AG04449 (cell line): ENCODE measurements at places on chromosomes 1 and 21.

GRCh38 chr1:150493175-150493574 lies 6.0 kb downstream of the TARS2 start:
- DNase-seq: no peak

DNA sequence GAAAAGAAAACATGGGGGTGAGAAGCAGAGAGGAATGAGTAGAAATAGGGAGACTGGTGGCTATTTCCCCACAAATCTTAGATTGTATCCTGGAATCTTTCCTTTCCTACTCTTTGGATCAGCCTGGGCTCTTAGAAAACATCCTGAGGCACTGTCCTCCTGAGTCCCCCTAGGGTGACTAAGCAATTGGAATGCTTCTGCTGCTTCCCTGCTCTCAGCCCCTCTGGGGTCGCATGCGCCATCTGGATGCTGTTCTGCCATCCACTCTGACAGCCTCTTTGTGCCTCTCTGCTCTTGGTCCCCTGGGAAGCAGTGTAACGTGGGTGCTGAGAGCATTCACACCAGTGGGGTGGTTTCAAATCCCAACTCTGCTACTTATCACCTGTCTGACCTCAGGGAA lies 443.0 kb downstream of the SIPA1L2 start:
- no peak for DNase-seq

- no peak for DNase-seq
Measured at GRCh38 chr1:18139198-18139981, 31.8 kb downstream of the IGSF21 start.

DNA sequence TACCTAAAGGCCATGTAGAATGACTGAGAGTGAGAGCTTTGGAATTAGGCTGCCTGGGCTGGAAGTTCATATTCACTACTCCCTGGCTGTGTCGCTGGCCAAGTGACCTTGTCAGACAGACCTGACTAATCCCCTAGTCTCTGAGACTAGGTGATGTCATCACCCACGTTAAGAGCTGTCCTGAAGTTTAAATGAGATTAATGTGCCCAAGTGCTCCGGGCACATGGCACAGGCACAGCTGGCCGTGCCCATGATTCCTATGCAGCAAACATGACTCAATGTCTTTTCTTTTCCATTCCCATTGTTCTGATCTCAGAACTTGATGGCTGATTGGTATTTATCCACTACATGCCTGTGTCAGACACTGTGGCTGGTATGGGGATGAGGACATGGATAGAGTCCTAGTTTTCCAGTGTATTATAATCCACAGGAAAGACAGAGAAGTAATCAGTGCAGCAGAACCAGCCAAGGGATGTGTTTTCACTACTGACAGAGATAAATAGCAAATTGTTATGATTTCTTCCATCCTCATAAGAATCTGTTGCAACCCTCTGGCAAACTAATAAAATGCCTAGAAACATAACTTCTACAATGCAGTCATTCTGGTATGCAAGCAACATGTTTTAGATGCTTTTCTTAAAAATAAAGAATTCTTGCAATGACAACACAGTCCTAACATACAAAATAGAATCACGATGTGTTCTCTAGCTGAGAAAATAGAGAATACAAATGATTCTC lies 180.9 kb downstream of the PCP4 start:
- DNase-seq: no peak

DNA sequence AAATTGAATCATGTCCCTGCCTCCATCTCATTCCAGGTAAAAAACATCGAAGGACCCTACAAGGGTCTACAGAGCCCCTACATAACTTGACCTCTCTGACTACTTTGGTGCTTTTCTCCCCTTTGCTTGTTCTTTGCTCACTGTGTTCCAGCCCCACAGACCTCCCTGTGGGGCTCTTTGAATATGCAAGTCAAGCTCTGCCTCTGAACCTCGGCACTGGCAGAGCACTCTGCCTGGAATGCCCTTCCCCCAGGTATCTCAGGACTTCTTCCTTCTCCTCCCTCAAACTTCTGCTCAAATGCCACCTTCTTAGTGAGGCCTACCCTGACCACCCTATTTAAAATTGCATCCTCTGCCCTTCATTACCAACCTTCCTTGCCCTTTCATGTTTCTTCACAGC lies 87.8 kb upstream of the CD34 start:
- DNase-seq: no peak

- DNase-seq: no peak
Measured at GRCh38 chr1:160781914-160782689, 13.9 kb upstream of the LY9 start.

DNA sequence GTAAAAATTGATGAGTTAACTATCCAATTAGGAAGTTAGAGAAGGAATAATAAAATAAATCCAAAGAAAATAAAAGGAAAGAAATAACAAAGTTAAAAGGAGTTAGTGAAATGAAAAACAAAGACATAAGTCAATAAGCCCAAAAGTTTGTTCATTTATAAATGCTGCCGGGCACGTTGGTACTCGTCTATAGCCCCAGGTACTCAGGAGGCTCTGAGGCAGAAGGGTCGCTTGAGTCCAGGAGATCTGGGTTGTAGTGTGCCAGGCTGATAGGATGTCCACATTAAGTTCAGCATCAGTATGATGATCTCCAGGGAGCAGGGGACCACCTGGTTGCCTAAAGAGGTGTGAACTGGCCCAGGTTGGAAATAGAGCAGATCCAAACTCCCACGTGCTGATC lies 35.5 kb upstream of the VANGL1 start:
- DNase-seq: no peak

GRCh38 chr1:55288245-55288644 lies 73.1 kb upstream of the USP24 start:
- DNase-seq: no peak

DNA sequence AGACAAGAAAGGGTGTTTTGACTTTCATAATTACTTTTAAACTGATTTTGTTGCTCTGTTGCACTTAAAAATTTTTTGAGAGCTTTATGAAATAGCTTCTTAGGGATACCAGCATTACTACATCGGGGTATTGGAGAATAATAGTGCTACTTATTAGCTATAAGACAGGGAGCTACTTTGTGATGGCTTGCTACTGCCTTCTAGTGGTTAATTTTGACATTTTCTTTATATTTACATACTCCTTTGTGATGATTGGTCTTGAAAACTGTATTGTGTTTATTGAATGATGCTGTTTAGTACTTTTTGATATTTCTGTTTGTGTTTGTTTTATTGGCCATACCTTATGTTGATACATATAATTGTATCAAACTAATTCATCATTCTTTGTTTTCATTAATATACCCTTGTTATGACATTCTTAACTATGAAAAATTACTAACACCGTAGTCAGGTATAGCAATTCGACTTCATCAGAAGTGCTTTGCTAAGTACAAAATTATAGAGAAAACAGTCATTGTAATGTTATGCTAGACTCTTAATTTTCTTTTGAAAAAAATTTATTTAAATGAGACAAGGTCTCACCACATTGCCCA lies 85.5 kb downstream of the CLIC4 start:
- DNase-seq: no peak

- peak; percentile 65 for DNase-seq
Measured at GRCh38 chr1:16076031-16076864, 2.8 kb upstream of the FAM131C start.

- no peak for DNase-seq
Measured at GRCh38 chr1:112808861-112809684, 93.9 kb upstream of the PPM1J start.

- no peak for DNase-seq
Measured at GRCh38 chr1:5896706-5897660, 95.2 kb downstream of the NPHP4 start.

DNA sequence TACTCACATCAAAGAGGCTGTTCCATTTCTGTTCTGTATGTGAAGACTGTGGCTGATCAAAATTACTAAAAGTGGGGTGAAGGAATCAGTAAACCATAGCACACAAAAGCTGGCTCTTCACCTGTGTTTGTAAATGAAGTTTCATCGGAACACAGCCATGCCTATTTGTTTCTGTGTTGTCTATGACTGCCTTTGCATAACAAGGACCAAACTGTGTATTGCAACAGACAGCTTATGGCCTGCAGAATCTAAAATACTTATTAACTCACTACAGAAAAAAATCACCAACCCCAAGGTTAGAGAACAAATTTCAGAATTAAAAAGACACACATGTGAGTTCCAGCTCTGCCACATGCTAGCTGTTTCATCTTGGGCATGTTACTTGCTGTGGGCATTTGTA lies 163.9 kb downstream of the LYPLAL1 start:
- DNase-seq: no peak

DNA sequence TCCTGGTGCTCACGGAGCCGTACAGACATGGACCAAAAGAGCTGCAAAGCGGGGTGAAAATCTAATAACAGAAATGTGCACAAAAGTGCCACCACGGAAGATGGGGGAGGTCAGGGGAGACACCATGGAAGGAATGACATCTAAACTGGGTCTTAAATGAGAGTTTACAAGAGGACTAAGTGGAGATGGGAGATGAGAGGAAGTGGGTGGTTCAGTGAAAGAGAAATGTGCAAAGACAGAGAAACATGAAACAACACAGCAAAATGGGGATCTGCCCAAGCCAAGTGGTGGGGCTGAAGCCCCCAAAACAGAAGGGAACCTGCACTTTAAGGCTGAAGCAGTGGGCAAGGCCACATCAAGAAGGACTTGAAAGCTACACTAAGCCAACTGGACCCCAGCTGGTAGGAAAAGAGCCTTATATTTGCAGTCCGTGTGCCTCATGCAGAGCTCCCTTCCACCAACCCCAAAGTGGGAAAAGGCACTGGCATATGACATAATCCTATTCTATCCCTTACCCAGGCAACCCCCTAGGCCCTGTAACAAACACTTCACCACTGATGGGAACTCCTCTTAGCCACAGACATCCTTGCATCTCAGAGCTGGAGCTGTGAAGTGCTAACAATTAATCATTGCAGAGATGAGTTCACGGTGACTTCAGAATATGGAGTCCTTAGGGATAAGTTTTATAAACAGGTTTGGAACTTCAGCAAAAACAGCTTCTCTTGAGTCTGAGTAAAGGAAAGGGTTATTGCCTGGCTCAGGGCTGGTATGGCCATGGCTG lies 198.6 kb upstream of the EDN2 start:
- DNase-seq: no peak

DNA sequence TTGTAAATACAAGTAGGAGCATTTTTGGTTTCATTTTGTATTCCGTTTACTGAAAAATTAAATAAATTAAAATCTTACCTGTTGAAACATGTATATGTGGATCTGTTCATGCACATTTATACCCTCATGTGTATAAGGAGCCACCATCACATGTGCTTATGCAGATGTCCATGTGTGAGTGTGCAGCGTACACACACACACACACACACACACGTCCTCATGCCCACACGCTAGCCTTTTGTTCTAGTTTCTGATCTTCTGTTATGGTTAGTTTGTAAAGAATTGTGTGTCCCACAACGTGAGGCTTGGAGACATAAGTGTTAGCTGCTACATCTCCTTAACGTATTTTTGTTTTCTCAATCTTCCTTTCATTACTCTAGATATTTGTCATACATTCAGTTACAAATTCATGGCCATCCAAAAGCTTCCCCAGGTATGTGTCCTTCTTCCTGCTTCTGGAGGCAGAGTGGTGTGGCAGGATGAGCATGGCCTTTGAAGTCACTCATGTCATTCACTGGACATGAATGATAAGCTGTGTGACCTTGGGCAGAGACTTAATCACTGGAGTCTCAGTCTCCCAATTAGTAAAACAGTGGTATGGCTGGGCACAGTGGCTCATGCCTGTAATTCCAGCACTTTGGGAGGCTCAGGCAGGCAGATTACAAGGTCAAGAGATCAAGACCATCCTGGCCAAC lies 54.6 kb downstream of the TENT5C start:
- DNase-seq: no peak

GRCh38 chr1:163168053-163168452 lies 34.7 kb downstream of the RGS5 start:
- peak; percentile 96 for DNase-seq

DNA sequence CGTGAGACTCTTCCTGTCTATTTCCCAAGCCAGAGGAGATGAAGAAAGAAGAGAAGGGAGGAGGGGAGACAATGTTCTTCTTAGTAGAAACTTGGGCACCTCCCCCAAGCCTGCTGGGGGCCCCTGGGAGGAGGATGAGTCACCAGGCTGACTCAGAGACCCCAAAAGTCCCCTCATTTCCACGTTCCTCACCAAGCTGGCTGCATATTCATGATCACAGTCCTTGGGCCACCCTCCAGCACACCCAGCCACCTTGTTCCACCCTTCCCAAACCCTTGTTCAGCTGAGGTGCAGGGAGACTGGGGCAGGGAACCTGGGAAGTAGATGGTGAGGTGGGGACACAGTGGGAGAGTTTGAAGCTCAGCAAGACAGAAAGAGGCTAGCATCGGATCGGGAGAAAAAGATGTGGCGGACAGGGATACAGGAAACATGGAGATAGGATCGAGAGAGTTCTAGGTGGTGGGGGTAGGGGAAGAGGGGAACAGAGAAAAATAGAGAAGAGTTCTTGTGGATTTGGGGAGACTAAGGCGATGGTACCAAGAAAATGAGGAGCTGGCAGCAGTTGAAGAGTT lies 712 bp downstream of the RAB13 start:
- peak; percentile 23 for DNase-seq

GRCh38 chr1:206949208-206949607 lies 2.9 kb upstream of the PIGR start:
- DNase-seq: no peak

DNA sequence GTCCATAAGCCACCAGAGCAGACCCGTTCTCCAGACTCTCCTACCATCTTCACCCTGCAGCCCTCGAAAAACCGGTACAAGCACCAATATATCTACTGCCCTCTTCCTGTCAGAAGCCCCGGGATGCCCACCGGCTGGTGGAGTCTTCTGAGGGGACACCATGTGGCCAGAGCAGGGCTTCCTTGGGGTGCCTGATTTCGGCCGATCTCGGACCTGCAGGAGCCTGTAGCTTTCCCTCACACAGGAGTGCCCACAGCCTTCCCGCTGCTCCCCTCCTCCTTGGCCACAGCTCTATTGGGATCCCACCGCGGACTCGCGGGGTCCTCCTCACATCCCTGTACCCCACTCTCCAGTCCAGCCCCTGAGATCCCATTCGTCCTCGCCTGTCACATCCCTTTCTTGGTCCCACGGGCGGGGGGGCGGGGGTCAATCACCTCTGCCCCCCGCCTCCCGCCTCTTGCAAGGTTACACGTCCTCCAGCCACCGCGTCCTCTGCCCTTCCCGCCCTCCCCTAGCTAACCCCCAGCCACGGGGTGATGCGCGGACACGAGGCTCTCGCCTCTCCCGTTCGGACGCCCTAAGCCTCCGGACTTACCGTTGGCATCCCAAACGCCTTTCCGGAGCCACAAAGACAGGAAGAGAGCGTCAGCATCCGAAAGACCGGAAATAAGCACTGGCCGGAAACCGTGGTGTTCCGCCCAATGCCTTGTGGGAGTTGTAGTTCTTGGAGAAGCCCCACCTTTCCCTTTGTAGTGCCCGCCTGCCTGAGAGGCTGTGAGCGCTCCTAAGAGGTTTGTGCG lies at the start of gene SSR2:
Gene SSR2 (minus strand): TSS at position 659 of the 800 bp plus-strand sequence. CDS start 784 bp downstream, outside the sequence.
- DNase-seq: peak; percentile 47

DNA sequence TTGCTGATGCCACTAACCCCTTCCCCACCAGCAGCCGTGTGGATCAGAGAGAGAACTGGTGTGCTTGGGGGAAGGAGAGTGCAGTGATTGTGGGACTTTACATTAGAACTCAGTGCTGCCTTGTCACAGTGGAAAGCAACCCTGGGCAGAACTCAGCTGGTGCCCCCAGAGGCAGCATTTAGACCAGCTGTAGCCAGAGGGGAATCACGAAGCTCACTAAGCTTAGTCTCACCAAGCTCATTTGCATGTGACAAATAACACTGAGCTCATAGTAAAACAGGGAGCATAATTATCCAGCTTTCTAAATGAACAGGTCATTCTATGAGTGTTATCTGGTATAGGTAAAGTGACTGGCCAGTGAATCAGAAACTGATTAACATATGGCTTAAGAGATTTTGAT lies 9.8 kb upstream of the SMAP2 start:
- no peak for DNase-seq
